ENCODE measurements at places on chromosomes 16 and 17. TPM values are rescaled to one million over a fixed set of nuclear protein-coding genes. Genes with fewer than 3 reads are reported as not detected.

ABCA8 gene
- total RNA-seq: not detected

CDC6 gene
- total RNA-seq: 110 TPM

CLDN7 gene
- 1.1 TPM for total RNA-seq

CCL7 gene
- total RNA-seq: not detected

GRCh38 chr17:61335105-61335844 lies 64.4 kb upstream of the TBX2 start:
- H3K27ac ChIP-seq: no peak overlapping the region
- no peaks in the 10 kb centered on the region for H3K4me1 ChIP-seq
- H3K4me3 ChIP-seq: no peak overlapping the region
- DNase-seq: no peak

- no peaks in the 10 kb centered on the region for H3K36me3 ChIP-seq
- H3K4me1 ChIP-seq: no peaks in the 10 kb centered on the region
- no peak overlapping the region for H3K27ac ChIP-seq
- DNase-seq: no peak
- H3K4me3 ChIP-seq: no peak overlapping the region
- H3K27me3 ChIP-seq: no peaks in the 10 kb centered on the region
These were observed 1164.7 kb upstream of the CDH8 start for GRCh38 chr16:63200940-63201339.

DNA sequence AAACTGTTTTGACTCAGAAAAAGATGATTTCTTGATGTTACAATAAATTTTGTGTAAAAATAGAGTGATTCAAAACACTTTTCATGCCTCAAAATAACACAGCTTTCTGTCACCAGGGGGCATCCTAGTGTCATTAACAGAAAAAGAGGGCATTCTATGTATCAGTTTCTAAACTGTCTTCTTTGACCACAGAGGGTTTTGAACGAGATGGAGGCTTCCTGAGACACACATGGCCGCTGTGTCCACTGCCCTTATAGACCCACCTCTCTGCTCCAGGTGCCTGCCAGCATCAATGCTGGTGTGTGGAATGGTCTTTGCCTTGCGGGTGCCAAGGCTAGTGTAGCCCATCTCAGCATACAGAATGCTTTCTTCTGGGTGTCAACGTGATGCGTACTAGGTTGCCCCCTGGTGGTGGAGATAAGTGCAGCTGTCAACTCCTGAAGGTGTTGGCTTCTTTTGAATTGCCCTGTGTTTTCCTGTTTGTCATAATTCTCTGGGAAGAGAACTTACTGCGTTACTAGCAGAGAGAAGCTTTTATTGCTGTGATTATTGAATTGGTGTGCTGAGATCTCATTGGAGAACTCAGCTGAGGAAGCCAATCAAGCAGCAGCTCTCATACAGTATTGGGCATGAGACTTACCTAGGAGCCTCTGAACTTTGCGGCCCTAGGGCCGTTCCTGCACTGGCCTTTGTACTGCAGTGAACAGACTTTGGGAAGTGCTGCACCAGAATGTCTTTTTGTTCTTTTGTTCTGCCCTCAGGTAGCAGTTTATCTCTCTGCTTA lies 38.6 kb downstream of the USP10 start:
- peak overlapping the region; percentile 44 for H3K4me3 ChIP-seq
- H3K36me3 ChIP-seq: peaks cover 20% of the 10 kb centered on the region
- H3K27me3 ChIP-seq: no peaks in the 10 kb centered on the region
- DNase-seq: peak; percentile 81

GRCh38 chr16:67822511-67822910 lies 15.8 kb downstream of the TSNAXIP1 start:
- H3K27ac ChIP-seq: no peak overlapping the region
- no peak overlapping the region for H3K4me3 ChIP-seq
- H3K4me1 ChIP-seq: no peaks in the 10 kb centered on the region
- no peaks in the 10 kb centered on the region for H3K27me3 ChIP-seq
- no peak for DNase-seq

GRCh38 chr17:66417300-66417719 lies 114.9 kb downstream of the PRKCA start:
- peaks cover 46% of the 10 kb centered on the region for H3K4me1 ChIP-seq
- H3K36me3 ChIP-seq: no peaks in the 10 kb centered on the region
- no peaks in the 10 kb centered on the region for H3K27me3 ChIP-seq
- H3K27ac ChIP-seq: no peak overlapping the region
- DNase-seq: no peak

- no peaks in the 10 kb centered on the region for H3K27me3 ChIP-seq
- peaks cover 25% of the 10 kb centered on the region for H3K4me1 ChIP-seq
These were observed 61.0 kb upstream of the RBL2 start for GRCh38 chr16:53372992-53373871.

DNA sequence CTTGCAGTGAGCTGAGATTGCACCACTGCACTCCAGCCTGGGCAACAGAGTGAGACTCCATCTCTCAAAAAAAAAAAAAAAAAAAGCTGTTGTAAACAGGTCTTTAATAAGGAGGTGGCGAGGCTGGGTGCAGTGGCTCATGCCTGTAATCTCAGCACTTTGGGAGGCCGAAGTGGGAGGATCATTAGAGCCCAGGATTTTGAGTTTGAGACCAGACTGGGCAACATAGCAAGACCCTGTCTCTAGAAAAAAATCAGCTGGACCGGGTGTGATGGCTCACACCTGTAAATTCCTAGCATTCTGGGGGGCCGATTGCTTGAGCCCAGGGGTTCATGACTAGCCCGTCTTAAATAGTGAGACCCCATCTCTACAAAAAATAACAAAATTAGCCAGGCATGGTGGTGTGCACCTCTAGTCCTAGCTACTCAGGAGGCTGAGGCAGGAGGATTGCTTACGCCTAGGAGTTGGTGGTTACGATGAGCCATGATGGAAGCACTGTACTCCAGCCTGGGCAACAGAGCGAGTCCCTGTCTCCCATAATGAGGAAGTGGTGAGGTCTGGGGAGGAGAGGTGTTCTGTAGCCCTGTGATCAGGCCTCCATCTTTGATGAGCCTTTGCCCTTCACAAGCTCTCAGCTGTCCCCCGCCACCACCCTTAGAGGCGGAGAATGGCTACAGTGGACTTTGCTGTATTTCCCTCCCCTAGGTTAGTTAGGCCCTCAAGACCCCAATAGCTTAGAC lies 36.2 kb downstream of the ZNF778 start:
- peaks cover 7% of the 10 kb centered on the region for H3K4me1 ChIP-seq
- H3K36me3 ChIP-seq: no peaks in the 10 kb centered on the region
- peaks cover 4% of the 10 kb centered on the region for H3K27me3 ChIP-seq

DNA sequence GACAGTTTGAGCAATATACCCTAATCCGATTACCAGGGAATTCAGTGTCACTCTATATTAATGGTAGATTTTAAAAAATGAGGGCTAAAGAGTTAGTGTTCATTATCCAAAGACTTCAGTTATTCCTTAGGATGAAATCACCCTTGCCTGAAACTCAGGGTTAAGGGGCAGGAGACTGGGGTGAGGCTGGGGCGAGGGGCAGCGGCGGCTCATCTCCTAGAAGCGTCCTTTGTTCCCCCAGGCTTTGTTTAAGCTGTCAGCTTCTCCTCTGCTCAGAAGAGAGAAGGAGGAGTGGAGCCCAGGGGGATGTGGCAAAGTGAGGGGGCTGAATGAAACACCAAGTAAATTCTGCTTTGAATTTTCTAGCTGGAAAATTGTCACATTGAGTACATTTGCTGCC lies 117.7 kb upstream of the ELAC2 start:
- no peak overlapping the region for H3K27ac ChIP-seq
- no peak overlapping the region for H3K4me3 ChIP-seq
- no peaks in the 10 kb centered on the region for H3K27me3 ChIP-seq
- DNase-seq: no peak
- no peaks in the 10 kb centered on the region for H3K36me3 ChIP-seq
- no peaks in the 10 kb centered on the region for H3K4me1 ChIP-seq

DNA sequence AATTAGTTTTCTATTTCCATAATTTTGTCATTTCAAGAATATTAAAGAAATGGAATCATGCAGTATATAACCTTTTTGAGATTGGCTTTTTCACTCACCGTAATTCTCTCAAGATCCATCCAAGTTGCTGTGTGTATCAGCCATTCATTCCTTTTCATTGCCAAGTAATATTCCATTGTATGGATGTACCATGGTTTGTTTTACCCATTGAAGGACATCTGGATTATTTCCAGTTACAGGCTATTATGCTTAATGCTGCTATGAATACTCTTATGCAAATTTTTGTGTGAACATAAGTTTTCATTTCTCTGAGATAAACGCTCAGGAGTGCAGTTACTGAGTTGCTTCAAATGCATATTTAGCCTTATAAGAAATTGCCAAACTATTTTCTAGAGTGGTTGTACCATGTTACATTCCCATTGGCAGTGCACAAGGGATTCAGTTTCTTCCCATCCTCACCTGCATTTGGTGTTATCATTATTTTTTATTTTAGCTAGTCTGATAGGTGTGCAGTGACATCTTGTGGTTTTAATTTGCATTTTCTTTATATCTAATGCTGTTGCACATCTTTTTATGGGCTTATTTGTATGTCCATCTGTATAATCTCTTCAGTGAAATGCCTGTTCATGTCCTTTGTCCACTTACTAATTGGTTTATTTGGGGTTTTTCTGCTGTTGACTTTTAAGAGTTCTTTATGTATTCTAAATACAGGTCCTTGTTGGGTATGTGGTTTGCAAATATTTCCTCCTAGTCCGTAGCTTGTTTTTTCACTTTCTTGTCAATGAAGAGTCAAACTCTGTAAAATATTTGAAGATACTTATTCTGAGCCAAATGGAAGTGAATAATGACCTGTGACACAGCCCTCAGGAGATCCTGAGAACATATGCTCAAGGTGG lies 32.7 kb downstream of the BMERB1 start:
- H3K4me3 ChIP-seq: no peak overlapping the region
- H3K27ac ChIP-seq: no peak overlapping the region
- H3K4me1 ChIP-seq: no peaks in the 10 kb centered on the region
- H3K27me3 ChIP-seq: no peaks in the 10 kb centered on the region

DNA sequence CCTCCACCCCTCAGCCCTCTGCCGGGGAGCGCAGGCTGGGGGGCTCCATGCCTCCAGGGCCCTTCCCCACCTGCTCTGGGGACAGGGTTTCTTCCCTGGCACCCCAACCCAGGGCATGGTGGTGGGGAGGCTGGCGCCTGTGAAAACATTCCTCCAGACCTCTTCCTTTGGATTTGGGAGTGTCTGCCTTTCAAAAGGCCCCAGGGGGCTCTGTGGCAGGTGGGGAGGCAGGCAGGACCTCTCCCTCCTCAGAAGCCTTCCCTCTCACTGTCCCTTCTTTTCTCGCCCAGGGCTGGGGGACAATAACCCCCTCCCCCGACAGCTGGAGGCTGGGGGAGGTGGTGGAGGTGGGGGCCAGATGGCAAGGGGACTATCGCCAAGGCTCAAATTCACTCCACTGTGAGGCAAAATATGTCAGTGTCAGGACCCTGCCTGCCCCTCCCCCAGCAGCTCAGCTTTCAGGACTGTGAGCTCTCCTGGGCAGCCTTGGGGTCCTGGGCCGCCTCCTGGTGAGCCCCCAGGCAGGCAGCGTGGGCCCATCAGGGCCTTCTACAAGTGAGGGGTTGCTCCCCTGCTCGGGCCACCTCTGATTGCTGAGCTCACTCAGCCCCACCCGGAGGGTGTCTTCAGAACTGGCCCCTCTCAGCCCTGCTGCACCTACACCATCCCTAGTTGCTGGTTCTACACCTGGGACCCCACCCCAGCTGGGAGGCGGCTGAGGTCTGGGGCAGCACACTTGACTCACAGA lies 1.8 kb downstream of the CDH15 start:
- H3K4me3 ChIP-seq: no peak overlapping the region
- H3K27me3 ChIP-seq: no peaks in the 10 kb centered on the region
- peaks cover 15% of the 10 kb centered on the region for H3K4me1 ChIP-seq
- no peak for DNase-seq

- no peak for DNase-seq
- peaks cover 9% of the 10 kb centered on the region for H3K36me3 ChIP-seq
- H3K4me3 ChIP-seq: no peak overlapping the region
- no peaks in the 10 kb centered on the region for H3K4me1 ChIP-seq
- H3K27me3 ChIP-seq: no peaks in the 10 kb centered on the region
These were observed 22.4 kb upstream of the LGALS9 start for GRCh38 chr17:27608328-27609230.

- H3K27me3 ChIP-seq: no peaks in the 10 kb centered on the region
- H3K36me3 ChIP-seq: no peaks in the 10 kb centered on the region
- H3K4me3 ChIP-seq: no peak overlapping the region
- no peak for DNase-seq
- H3K27ac ChIP-seq: no peak overlapping the region
- no peaks in the 10 kb centered on the region for H3K4me1 ChIP-seq
These were observed 112.0 kb upstream of the DNAH9 start for GRCh38 chr17:11486101-11486867.

DNA sequence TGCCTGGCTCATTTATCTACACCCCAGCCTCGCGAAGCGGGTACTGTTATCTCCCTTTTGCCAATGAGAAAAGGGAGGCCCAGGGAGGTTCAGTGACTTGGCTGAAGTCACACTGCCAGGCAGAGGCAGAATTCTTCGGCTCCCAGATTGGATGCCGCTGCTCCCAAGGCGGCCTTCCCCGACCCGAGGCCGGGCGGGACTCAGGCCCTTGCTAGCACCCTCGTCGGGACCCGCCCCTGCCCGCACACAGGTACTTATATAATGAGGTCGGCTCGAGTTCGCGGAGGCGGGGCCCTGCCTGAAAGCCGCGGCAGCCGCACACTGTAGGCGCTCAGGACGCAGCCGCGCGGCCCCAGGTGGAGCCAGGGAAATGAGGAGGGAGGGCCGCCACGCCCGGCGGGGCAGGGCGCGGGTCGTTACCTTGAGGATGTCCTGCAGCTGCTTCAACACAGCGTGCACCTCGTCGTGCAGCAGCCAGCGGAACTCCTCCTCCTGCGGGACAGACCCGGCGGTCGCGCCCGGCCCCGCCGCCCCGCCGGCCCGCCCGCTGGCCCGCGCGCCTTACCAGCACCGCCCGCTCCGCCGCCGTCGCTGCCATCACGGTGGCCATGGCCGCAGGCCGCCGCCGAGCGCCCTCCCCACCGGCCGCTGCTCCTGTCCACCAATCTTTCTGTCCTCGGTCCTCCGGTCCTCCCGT lies at the start of gene ROGDI:
Gene ROGDI, minus strand, starts transcription at position 672 of the 697 bp plus-strand sequence. Its CDS starts 62 bp downstream, at position 610.
- peak within 1 kb of the TSS; percentile 75 for H3K27ac ChIP-seq
- H3K36me3 ChIP-seq: peaks cover under 1% of the 10 kb centered on the region
- H3K4me3 ChIP-seq: peak within 1 kb of the TSS; percentile 65
- H3K27me3 ChIP-seq: no peaks in the 10 kb centered on the region
- H3K4me1 ChIP-seq: peaks cover 16% of the 10 kb centered on the region

DNA sequence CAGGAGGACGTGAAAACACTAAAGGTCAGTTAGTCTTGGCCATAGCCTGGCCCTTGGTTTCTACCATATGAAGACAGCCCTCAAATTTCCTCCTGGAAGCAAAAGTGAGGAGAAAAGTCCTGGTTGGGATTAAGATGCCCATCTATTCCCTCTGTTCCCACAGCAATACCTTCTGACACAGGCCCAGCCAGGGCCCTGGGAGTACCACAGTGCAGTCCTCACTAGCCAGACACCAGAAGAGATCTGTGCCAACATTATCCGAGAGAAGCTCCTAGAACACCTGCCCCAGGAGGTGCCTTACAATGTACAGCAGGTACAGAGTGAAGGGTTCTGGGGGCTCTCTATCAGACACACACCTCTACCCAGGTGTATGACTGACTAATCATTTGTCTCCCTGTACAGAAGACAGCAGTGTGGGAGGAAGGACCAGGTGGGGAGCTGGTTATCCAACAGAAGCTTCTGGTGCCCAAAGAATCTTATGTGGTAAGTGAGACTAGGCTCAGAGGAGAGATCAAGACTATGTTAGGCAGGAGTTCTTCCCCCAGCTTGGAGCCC lies 4.1 kb downstream of the ERAL1 start:
- no peak overlapping the region for H3K27ac ChIP-seq
- H3K27me3 ChIP-seq: no peaks in the 10 kb centered on the region
- peaks cover 17% of the 10 kb centered on the region for H3K36me3 ChIP-seq
- H3K4me3 ChIP-seq: no peak overlapping the region

GRCh38 chr16:73403291-73403690 lies 355.4 kb upstream of the ZFHX3 start:
- H3K27me3 ChIP-seq: no peaks in the 10 kb centered on the region
- no peak overlapping the region for H3K4me3 ChIP-seq
- no peaks in the 10 kb centered on the region for H3K4me1 ChIP-seq
- no peak for DNase-seq
